ENCODE measurements at places on chromosomes 3 and 15. TPM values are rescaled to one million over a fixed set of nuclear protein-coding genes. Genes with fewer than 3 reads are reported as not detected.

GRCh38 chr3:81823882-81824395, 62.5 kb upstream of the GBE1 start:
- no peak for DNase-seq

DNA sequence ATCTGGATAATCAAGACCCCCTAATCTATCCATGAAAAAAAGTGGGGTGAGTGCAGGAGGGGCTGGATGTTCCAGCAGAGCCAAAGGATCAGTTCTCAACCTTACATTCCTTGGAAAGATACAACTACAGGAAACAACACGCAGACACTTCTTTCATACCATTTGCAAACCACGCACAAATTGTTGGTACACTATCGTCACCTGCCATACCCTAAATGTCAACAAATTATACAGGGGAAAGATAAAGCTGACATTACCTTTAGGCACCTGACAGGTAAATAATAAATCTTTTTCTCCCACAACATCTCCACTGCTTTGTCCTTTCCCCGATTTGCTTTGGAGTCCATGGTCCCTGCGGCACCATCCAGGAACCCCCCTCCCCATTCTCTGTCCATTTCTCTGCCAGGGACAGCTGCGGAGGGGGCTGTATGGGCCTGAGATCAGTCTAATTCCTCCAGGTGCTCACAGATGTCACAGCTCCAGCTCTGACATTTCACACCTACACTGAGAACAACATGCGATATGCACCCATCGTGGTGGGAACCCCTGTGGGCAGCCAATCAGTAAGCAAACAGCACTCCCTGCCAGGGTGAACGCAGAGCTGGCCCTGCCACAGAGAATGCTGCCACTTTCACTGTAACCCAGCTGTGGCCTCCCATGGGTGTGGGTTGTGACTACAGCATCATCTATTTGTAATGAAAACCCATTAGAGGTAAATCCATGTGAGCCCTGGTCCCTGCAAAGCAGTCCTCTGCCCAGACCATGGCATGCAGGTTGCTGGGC, 37.7 kb upstream of the BCL2L10 start:
- no peak for DNase-seq

DNA sequence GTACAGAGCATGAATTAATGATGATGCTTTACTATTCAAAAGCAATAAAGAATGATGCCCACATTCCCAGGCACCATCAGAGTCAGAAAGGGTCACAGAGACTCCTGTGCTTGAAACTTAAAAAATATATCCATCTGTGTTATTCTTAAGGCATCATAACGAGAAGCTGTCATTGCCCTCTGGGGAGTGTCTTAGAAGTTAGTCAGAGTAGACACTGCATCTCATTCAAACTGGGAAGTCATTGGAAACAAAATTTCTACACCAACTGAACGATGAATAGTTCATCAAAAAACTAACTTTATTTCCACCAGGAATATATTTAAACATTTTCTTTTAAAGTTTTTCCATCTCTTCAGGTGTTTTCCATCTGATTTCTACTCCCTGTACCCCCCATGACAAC, 122.9 kb downstream of the RFTN1 start:
- DNase-seq, result no peak

DNA sequence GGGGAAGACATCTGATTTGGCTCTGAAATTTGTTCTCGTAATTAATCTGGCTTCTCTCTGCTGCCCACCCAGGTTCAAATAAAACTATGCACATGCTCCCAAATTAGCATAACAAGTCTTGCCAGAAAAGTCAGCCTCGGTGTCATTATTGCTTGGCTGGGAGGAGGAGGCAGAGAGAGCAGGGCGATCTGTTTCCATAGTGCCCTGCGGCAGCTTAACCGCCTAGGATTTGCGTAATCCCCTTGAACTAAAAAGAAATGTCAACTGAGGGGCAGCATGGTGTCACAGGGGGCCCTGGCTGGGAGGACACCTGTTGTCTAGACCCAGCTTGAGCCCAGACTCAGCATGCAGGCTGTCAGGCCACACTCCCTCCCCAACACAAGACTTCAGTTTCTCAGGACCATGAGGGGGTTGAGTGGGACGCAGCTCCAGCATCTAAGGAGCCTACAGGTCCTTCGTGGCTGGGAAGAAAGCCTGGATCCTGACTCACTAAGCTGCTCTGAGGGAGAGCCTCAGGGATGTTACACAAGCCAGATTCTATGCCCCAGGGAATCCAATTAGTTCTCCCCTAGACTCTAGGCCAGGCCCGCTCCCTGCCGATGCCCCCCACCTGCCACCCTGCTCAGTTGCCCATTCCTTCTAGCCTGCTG, 17.3 kb downstream of the MRPS11 start:
- DNase-seq, result no peak

- DNase-seq, result peak; percentile 94
Measured at GRCh38 chr15:67839929-67840748, at the start of gene RNU6-1. TSS of gene RNU6-1 (minus strand) at chr15:67840045.

- peak; percentile 70 for DNase-seq
Measured at GRCh38 chr15:40249477-40250303, 10.8 kb downstream of the PAK6 start.

Gene MTMR10
- 6.4 TPM for polyA plus RNA-seq

Gene LRIG1
- polyA plus RNA-seq, result 1.7 TPM

DNA sequence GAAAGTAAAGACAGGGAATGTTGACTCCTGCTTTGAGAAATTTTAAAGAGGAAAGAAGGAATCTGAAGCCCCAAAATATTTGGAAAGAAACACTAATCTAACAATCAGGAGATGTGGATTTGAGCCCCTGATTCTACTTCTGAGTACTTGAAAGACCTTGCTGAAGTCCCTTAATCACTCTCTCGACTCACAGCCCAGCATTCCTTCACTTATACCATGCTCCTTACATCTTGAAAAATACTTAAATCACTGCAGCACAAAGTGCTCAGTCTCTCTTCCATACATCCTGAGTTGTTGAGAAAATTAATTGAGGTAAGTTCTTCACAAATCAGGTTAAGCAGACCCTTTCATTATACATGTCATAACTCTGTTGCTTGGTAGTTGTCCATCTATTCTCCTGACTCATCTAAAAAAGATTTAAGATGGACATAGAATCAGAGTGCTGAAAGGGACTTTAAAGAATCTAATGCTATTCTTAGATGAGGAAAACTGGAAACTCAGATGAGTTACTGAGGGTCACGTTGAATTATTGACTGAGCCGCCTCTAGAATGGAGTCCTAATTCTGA, 72.8 kb upstream of the THSD4 start:
- no peak for DNase-seq

Gene GOLGA6L25
- polyA plus RNA-seq, result not detected

DNA sequence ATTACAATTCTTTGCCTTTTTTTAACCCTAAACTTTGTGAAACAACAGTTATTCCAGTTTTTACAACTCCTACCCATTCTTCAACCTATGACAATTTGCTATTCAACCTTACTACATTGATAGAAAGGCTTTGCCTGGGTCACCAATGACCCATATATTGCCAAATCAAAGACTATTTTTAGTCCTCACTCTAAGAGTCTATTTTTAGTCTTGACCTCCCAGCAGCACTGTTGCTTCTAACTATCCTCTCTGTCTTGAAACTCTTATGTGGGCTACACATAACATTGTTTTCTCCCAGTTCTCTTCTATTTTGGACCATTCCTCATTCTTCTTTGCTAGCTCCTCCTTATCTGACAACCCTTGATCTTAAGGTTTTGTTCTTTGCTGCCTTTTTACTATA, 71.4 kb downstream of the C3orf80 start:
- DNase-seq, result no peak

Gene MB21D2
- polyA plus RNA-seq, result 12.7 TPM
